SHP77 (cell line): ENCODE measurements at places on chromosomes 16 and 17.
A peak's percentile ranks its signal among the peaks of the same experiment; 100 is the strongest.

GRCh38 chr17:77909236-77909635, 49.3 kb upstream of the TNRC6C start:
- DNase-seq: no peak

GRCh38 chr16:66159987-66160386, 206.5 kb upstream of the CDH5 start:
- no peak for DNase-seq

GRCh38 chr17:3447625-3448024, 14.0 kb upstream of the OR1E2 start:
- peak; percentile 1 for DNase-seq

DNA sequence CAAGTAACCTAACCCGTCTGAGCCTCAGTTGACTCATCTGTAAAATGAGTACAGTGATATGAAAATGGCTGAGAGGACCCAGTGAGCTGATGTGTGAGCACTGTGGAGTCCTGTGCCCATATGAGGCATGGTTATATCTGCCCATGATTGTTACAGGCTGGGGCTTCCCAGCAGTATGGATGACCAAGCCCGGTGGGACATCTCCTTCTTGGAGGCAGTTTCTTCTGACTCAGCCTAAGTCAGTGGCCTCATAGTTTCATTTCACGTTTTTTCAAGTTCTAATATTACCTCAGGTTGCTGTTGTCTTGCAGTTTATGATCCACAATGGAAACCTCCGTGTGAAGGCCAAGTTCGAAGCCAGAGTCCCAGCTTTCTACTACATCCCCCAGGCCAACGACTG, 4.8 kb downstream of the ADAP2 start:
- DNase-seq: no peak

DNA sequence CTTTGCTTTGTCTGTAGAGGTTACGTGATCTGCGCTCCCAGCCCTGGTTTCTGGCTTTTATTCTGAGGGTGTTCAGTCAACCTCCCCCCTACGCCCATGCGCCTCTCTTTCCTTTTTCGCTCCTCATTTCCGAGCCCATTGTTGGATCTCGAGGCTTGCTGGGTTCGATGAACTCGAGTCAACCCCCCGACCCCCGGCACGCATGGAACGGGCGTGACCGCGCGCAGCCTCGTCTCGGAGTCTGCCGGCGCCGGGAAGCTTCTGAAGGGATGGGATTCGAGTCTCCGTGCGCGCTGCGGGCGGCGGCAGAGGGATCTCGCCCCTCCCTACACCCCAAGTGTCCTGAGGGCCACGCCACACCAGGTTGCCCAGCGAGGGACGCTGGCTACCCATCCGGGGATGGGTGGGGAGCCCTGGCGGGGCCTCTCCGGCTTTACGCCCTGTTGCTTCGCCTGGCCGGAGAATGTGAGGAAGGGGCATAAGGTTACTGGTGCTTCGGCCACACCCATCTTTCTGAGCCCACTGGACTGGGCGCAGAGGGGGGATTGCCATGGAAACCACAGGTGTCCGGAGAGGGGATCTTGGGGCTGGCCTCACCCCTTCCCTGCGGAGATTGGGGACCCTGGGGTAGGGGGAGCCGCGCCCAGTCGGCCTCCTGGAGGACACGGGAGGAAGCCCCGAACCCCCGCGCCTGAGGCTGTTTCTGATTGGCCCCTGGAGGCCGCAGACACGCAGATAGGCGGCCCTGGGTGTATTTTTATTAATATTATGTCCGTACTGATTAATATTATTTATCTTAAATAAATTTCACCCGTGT, 1.8 kb downstream of the MAPT start:
- no peak for DNase-seq

DNA sequence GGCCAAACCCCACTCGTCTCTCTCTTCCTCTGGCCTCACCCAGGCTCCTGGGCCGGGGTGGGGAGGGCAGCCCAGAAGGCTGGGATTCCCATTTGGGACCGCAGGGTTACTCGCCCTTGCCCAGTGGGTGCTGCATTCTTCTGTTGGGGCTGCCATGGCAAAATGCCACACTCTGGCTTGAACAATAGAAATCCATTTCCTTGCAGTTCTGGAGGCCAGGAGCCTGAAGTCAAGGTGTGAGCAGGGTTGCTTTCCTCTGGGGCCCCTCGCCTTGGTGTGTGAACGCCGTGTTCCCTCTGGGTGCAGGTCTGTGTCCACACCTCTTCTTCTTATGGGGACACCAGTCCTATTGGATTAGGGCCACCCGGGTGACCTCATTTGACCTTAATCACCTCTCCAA, 105.8 kb upstream of the GSE1 start:
- no peak for DNase-seq

DNA sequence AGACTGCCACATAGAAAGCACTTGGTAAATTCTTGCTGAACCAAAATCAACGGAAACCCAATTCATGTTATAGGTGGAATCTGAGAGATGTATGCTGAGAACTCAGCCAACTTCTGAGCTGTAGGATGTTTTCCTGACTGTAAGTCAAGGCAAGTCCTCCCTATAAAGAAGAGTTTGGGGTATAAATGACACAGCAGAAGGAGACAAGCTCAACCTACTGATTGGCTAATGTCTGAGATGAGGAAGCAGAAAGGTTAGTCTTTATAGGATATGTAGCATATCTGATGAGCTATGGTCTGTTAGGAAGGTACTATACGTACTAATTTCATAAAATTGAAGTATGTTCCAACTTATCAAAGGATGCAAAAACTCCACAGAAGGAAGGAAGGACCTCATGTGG, 99.5 kb downstream of the XYLT1 start:
- DNase-seq: no peak

DNA sequence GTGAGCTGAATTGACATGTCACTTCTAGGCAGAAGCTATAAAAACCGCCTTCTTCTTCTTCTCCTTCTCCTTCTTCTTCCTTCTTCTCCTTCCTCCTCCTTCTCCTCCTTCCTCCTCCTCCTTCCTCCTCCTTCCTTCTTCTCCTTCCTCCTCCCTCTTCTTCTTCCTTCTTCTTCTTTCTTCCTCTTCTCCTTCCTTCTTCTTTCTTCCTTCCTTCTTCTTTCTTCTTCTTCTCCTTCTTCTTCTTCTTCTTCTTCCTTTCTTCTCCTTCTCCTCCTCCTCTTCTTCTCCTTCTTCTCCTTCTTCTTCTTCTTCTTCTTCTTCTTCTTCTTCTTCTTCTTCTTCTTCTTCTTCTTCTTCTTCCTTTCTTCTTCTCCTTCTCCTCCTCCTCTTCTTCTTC, 4.8 kb upstream of the FBXL19 start:
- no peak for DNase-seq

GRCh38 chr17:19005137-19005773, 691 bp upstream of the FAM83G start:
- no peak for DNase-seq

DNA sequence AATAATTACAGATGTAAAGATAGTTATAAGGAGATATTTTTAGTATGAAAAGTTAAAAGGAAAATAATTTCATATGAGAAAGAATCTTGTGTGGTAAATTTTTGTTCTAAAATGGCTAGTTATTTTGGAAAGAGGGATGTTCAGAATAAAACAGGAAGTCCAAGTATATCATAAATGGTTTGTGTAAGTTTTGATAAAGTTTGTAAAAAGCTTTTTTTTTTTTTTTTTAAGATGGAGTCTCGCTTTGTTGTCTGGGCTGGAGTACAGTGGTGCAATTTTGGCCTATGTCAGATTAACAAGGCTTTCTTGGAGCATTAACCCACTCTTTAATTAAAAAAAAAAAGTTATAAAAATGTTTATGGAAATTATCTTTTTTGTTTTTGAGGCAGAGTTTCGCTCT, 8.2 kb upstream of the CDK10 start:
- no peak for DNase-seq

- DNase-seq: no peak
Observed at GRCh38 chr16:67672306-67672705, 5.7 kb downstream of the C16orf86 start.

GRCh38 chr17:17422641-17423040, 54.2 kb upstream of the MED9 start:
- DNase-seq: no peak

GRCh38 chr17:36127911-36128310, 24.3 kb downstream of the CCL4 start:
- DNase-seq: no peak

DNA sequence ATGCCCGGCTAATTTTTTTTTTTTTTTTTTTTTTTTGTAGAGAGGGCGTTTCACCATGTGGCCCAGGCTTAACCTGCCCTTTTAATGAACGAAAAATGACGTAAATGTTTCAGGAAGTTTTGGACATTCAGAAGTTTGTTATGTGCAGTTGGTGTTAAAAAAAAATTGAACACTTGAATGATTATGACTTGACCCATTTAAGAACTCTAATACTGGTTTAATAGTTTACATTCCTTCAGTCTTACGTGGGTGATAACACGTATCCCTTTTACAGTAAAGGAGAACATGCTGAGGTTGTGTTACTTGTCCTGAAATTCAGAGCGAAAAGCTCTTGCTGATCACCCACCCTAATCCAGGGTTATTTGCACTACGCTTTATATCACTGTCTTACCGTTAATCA, 1.7 kb downstream of the MLYCD start:
- DNase-seq: no peak

GRCh38 chr16:473046-474043, 47.9 kb downstream of the RAB11FIP3 start:
- no peak for DNase-seq

DNA sequence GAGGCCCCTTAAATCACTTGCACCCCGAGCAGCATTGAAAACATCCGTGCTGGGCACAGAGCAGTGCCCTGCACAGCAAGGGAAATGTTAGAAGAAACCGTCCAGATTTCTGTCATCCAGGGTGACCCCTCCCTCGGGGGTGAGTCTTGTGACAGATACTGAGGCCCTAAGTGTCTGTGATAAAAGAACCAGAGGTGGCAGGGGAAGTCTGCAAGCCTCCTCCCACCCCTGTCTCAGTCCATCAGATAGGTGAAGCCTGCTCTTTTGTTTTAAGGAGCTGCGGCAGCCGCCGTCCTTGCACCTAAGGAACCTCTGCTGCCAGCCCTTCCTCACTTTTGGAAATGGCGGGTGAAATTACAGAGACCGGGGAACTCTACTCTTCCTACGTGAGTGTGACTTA, 845 bp upstream of the NAT9 start:
- no peak for DNase-seq

DNA sequence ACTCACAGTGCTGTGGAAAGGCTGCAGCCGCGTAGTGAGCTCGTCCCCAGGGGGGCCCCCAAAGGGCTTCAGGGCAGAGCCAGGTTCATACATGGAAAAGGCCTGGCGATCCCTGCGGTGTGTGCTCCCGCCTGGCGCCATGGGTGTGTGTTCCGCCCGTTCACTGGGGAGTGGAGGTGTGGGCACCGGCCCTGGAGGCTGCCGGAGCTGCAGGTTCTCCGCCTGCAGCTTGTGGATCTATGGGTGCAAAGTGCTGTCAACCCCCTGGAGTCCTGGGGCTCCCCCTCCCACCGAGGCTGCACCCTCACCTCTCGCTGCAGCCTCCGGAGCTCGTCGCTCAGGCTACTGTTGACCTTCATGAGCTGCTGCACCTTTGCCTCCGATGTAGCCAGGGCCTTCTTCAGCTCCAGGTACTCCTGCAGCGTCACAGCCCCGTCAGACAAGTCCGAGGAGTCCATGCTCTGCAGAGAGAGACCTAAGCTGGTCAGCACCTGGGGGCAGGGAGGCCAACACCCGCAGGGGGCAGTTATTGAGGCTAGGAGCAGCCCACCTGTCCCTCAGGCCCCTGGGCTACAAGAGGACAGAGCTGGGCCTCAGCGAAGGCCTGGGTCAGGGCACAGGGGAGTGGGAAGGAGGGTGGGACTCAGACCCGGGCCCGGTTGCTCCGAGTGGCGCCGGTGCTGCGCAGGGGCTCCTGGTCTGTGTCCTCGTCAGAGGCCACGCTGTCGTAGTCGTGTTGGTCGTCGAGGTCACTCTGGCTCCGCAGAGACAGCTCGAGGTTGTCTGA, 7.9 kb downstream of the TP53I13 start:
- DNase-seq: no peak

GRCh38 chr16:72371307-72372086, 199.5 kb upstream of the PMFBP1 start:
- DNase-seq: peak; percentile 33

DNA sequence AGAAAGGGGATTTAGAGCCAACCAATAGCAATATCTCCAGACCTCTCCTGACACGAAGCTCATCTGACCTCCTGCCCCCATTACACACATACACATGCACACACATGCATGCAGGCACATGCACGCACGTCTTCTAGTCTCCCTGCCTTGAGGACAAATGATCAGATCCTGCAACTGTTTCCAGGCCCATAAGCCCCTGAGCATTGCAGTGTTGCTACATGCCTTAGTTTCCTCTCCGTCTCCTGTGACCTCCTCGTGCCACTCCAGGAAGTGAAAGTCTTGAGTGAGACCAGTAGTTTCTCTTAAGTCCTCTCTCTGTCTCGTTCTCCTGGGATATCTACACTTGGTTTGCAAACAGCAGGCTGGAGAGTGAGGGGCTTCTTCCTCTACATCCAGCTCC, 8.2 kb downstream of the CIITA start:
- no peak for DNase-seq

GRCh38 chr17:78237401-78238012, 6.1 kb downstream of the TMEM235 start:
- peak; percentile 56 for DNase-seq

DNA sequence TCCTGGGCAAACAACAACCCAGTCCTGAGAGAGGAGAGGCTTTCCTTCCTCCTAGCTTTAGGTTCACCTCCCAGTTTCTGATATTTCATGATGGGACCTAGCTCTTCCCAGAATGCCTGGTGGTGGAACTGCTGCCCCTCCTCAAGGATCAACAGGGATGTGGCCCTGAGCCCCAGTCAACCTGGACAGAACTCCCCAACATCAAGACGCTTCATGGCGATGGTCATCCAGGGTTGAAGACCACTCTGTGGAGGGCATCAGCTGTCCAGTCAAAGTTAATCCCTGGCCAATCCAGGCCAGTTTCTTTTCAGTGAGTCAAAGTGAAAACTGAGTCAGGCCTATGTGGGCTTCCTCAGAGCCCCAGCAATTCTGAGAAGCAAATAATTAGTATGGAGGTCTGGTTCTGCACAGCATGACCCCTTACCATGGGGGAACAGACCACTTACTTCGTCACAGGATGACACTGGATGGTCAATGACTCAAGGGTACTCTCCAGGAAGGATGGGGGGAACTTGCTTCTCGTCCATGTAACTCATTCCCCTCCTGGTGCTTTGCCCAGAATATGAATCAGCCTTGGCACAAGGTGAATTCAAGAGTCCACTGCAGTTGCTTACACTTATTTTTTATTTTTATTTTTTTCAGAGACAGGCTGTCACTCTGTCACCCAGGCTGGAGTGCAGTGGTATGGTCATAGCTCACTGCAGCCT, 14.7 kb upstream of the XYLT2 start:
- no peak for DNase-seq

DNA sequence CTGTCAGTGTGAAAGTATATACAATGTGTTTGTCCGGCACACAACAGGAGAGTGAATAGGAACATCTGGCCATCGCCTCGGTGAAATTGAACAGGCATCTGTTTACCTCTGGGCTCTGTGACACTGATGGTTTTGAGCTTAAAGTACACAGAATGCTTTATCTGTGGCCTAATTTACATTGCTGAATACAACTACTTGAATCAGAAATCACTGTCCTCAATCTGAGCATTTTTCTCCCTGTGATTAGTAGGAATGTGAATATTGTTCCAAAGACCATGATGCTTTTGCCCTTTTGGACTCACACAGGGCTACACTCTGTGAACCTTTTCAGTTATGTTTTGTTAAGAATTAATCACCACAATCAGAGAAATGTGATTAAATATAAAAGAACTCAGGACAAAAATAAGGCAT, 323.0 kb upstream of the TBX2 start:
- no peak for DNase-seq

- no peak for DNase-seq
Observed at GRCh38 chr17:55664287-55664686, 58.4 kb downstream of the TMEM100 start.
